ENCODE measurements at places on chromosomes 2 and 18.

DNA sequence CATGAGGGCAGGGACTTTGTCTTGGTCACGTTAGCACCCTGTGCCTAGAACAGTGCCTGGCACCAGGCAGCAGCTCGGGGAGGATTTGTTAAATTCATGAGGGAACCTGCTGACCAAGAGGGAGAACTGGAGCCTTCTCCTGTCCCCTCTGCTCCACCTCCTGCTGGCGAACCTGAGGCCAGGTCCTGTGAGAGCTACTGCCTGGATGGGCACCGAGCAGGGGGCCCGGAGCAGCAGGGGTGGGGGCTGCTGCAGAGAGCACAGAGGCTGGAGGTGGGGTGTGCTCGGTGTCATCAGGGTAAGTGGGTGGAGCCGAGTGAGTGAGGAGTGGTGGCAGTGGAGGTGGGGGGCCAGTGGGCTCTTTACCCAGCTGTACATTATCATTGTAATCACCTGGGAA is 52.1 kb upstream of the FAHD2A start:
- no peak for DNase-seq

DNA sequence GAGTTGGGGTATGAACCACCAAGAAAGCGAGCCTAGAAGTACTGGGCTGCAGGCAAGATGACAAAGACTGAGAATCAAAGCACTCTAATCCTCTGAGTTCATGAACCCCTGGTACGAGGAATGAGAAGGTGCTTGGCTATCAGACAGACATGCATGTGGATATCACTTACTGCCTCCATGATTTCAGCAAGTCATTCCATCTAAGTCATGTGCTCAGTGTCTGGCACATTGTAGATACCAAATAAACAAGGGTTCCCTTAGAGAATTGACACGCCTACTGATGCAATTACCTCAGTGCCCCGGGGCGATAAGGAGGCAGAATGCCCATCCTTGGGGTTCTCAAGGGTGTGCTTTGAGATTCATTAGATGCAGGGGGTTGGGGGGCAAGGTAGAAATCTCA is 125.6 kb upstream of the PKDCC start:
- no peak for DNase-seq

GRCh38 chr2:119366161-119366648 is 429 bp downstream of the C2orf76 start:
- no peak for DNase-seq

GRCh38 chr18:8212896-8213780 is 396.1 kb upstream of the RAB12 start:
- DNase-seq, result no peak

GRCh38 chr2:147499785-147500184 is 345.0 kb upstream of the ACVR2A start:
- DNase-seq, result no peak

DNA sequence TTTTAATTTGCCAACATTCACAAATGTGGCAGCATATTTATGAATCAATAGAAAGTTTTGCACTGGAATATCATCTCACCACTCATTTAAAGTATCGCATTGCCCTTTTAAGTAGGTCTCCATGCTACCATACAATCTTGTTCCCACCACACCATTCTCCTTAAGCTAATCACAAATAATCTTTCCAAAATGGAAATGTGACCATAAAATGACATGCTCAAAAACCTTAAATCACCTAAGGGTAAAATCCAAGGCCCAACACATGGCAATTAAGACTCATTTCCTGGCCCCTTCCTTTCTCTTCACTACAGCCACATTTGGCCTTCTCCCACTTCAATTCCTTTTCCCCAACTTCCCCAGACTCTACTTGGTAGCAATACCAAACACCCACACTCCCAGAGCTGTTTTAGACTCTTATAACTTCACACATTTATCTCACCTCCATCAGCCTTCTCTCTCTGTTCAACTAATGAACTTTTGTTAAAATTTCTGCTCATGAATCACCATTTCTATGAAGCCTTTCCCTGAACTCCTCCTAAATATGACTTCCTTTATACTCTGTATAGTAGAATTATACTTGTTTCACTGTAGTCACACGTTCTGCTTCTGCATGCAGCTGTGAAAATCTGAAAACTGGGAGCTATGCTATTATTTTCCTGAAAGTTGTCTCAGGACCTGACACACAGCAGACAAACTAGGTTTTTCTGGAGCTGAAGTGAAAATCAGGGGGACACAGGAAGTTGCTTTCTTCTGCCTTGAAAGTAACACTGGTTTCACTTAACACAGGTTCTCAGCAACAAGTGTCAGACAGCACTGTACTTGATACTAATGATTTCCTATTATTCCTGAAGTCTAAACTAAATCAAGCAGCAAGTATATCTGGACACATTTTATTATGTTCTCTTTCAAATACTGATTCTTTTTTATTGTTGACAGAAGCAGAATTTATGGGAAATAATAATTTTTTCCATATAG is 303.9 kb downstream of the ZEB2 start:
- DNase-seq, result no peak

GRCh38 chr2:28544922-28545589 is 49.2 kb downstream of the PLB1 start:
- DNase-seq, result no peak

GRCh38 chr2:19883971-19884720 is 17.6 kb downstream of the TTC32 start:
- DNase-seq, result no peak

DNA sequence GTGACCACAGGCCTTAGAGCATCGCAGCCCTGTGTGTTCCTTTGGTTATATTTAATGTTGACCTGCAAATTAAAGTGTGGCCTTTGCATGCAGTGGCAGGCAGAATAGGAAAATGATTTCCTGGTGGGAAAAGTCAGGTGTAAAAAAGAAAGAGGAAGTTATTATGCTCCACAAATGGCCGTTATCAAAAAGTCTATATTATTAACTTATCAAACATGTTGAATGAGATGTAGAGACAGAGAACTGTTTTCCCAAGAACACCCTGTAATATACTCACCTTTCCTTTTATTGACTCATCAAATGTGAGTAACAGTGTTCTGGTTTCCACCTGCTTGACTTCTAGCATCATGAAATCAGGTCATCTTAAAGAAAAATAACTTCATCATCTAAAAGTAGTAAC is 35.3 kb downstream of the MEIS1 start:
- no peak for DNase-seq

DNA sequence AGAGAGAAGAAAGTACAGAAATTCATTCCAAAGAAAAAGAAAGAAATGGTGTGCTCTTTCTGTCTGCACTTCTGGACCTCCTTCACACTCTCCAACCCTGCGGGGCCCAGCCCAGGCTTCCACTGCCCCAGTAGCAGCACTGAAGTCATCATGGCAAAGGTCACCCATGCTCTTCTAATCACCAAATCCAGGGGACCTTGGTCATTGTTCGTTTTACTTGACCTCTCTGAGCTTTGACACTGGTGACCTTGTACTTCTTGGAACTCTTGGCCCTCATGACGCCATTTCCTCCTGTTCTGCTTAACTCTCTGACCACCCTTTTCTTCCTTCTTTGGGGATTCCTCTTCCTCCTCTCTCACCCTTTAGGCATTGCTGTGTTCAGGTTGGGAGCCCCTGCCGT is 105.6 kb downstream of the SMAD7 start:
- no peak for DNase-seq

GRCh38 chr2:207223051-207223450 is 57.3 kb upstream of the KLF7 start:
- no peak for DNase-seq

- no peak for DNase-seq
Measured at GRCh38 chr2:50723286-50723938, 308.5 kb downstream of the NRXN1 start.

DNA sequence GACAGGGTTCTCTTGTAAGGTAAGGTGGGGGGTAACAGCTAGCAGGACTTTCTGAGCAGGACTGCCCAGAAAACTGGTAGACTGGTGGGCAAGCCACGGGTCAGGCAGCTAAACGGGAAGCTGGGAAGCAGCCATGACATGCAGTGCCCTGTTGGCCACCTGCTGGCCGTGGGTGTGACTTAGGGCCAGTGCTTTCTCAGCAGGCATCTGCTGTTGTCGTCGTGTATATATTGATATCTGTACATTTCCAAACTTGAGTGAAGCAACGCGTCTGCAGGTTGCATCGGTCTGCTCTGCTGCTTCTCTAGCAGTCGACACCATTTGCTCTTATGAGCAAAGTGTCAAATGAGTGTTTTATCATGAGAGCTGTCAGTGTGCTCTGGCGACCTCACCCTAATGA is 31.0 kb downstream of the COA5 start:
- DNase-seq, result no peak

DNA sequence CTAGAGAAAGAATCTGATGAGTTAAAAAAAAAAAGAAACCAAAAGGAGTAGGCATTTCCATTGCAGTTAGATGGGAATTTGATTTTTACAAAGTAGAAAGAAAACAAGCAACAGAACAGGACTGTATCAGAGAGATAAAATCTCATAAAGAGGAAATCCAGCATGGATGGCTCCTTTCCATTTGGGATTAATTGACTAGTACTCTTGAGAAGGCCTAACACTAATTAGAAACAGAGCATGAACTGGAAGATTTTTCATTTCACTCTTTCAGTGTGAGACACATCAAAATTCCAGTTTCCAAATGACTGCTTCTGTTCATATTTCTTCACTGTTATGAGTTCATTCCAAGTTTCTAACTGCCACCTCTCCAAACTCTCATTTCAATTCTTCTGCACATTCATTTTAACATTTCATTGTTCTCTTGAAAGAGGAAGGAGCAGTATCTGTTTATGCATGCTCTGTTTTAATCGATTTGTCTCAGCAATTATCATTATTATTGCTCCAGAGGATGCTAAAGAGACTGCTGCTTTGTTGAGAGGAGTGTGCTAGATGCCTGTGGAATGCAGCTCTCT is 108.8 kb upstream of the PIEZO2 start:
- no peak for DNase-seq

DNA sequence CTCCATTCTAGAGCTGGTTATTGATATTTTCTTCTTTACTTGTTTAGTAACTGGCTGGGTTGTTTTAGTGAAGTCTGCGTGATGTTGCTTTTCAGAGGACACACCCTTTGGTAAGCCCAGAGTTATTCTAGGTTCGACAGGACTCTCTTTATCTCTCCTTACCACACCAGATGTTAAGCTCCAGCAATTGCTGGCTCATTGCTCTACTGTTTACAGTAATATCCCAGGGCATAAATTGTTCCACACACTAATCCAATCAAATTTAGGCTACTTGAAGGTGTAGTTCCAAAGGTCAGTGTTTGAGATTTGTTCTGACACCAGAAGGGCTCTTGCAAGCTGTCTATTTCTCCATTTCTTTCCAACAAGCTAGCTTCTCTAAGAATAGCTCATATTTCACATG is 506.6 kb downstream of the NR4A2 start:
- DNase-seq, result no peak

DNA sequence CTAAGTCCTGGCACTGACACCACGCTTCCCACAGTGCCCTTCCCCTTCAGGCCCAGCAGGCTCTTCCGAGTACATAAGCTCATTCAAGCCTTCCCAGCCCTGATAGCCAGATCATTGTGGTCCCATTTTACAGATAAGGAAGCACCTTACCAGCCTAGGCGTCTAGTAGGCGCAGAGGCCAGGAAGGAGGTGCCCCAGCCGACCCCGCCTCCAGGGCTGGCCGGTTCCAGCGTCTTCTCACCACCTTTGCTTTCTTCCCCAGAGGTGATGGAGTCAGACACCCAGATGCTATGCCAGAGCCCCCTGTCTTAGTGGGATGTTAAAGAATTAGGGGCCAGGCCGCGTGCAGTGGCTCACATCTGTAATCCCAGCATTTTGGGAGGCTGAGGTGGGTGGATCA is 28.9 kb upstream of the EFHD1 start:
- DNase-seq, result no peak

GRCh38 chr2:120818441-120818920 is 82.8 kb downstream of the GLI2 start:
- DNase-seq, result no peak
